ENCODE measurements at places on chromosomes 7 and 10. TPM values are rescaled to one million over a fixed set of nuclear protein-coding genes. Genes with fewer than 3 reads are reported as not detected.

- peak; percentile 27 for DNase-seq
Measured at GRCh38 chr10:57867241-57867640, 400.5 kb downstream of the IPMK start.

- DNase-seq = peak; percentile 69
Measured at GRCh38 chr7:70574970-70575799, 556.8 kb upstream of the GALNT17 start.

DNA sequence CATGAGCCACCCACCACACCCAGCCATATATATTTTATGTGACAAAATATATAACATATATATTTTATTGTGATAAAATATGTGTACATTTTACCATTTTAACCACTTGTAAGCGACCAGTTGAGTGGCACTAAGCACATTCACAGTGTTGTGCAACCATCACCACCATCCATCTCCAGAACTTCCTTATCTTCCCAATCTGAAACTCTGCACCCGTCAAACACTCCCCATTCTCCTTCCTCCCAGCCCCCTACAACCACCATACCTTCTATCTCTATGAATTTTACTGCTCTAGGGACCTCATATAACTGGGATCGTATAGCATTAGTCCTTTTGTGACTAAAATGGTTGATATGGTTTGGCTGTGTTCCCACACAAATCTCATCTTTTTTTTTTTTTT lies 20.8 kb upstream of the CYTH3 start:
- no peak for DNase-seq

The MBL2 gene
- not detected for total RNA-seq

GRCh38 chr10:31399171-31399570 lies 80.2 kb downstream of the ZEB1 start:
- DNase-seq = no peak

The SHTN1 gene
- 3.9 TPM for total RNA-seq
